ENCODE measurements at places on chromosomes 2 and 18.

DNA sequence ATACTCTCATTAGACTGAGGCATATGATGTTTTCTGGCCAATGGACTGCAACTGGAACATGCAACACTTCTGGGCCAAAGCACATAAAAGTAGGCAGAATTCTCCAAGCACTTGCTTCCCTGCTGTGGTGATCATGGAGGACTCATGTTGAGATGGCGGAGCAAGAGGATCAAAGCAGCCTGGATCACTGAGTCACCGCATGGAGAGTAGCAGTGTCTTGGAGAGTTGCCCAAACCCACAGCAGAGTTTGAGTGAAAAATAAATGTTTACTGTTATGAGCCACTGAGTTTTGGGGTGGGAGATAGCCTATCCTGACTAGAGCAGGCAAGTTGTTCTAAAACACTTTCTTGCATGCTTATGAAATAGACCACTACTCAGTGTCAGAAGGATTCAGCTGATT is 359.5 kb downstream of the ZNF521 start:
- no peak for DNase-seq

GRCh38 chr2:47946593-47946992 is 40.3 kb upstream of the FBXO11 start:
- DNase-seq, result no peak

DNA sequence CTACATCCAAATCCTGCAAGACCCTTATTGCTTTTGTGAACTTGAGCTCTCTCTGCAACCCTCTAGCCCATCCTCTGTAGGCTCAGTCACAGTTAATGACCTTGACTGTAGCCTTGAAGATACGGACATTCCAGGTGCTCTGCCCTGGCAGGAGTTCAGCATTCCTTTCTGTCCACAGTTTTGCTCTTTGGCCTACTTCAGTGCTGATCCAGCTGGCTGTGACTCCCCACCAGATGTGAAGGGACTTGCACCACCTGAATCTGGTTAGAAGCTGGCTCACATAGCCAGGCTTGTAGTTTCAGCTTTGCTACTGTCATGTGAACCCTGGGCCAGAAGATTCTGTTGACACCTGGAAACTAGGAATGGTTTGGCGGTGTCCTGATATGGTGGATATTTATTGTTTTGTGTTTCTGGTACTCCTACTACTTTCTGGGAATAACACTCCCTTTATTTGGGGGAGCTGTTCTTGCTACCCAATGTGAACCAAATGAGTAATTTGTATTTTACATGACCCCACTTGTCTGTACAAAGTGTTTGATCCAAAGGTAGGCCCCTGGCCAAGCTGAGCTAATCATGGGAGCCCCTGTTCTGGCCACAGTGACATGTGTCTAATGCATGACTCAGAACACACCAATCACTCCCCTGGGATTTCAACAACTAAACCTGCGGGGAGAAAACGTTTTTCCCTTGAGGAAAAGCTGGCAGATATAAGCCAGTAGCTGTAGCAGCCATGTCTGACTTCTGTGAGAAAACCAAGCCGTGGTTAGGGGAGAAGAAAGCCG is 73.4 kb downstream of the CDCA7 start:
- DNase-seq, result no peak

GRCh38 chr2:213958086-213958485 is 452.8 kb upstream of the VWC2L start:
- DNase-seq, result no peak

DNA sequence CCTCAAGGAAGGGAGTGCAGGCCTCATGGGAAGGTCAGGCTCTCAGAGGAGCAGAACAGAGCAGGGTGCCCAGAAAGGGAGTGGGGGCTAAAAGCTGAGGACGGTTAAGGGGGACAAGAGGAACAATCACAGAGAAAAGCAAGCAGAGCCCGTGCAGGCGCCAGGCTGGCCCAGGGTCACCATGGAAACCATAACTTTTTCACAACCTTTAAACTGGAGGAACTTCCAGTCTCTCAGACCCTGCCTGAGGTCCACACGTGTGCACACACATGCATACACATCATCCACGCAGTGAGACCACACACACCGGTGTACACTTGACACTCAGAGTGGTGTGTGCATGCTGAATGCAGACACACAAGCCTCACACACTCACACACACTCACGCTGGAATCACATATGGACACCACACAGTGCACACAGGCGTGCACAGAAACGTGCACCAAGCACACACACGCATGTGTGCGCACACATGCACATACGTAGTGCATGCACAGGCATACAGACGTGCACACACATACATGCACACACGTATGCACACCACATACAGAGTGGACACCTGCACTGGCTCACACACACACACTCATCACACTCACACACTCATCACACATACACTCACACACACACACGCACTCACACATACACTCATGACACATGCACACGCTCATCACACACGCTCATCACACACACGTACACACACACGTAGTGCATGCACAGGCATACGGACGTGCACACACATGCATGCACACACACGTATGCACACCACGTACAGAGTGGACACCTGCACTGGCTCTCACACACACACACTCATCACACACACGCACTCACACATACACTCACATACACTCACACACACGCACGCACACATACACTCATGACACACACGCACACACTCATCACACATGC is 37.2 kb upstream of the SNED1 start:
- no peak for DNase-seq

Measured in stimulated activated naive CD8-positive, alpha-beta T cell treated with anti-CD3 and anti-CD28 coated beads, Interleukin-15, Interleukin-2, amounts not matched to agents 100 U/mL and 50 U/mL, for 24 hours (primary cell).